ENCODE measurements at places on chromosomes 6 and 20.

DNA sequence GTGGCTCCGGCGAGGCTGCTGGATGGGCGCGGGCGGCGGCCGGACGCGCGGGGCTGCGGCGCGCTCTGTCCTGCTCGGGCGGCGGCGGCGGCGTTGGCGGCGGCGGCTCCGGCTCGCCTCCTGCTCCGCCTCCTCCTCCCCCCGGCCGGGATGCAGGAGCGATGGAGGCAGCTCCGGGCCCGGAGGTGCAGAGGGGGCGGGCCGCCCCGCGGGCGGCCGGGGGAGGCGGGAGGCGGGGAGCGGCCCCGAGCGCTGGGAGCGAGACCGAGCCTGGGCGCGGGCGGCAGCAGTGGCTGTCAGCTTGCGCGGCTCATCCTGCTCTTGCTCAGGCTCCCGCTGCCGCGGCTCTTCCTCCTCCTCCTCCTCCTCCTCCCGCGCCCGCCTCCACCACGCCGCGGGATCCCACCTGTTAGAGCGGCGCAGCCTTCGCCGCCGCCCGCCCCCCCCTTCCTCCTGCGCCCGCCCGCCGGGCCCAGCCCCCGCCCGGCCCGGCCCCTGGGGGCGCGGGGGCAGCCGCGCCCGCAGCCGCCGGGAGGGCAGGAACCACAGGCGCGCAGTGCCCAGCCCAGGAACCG, at the start of gene NOL4L:
NOL4L (minus strand) TSS at position 323 of the 575 bp plus-strand sequence. CDS start 443 bp downstream, outside the sequence.
- no peak for DNase-seq

GRCh38 chr6:168996356-168996625, 257.4 kb downstream of the THBS2 start:
- DNase-seq: no peak

DNA sequence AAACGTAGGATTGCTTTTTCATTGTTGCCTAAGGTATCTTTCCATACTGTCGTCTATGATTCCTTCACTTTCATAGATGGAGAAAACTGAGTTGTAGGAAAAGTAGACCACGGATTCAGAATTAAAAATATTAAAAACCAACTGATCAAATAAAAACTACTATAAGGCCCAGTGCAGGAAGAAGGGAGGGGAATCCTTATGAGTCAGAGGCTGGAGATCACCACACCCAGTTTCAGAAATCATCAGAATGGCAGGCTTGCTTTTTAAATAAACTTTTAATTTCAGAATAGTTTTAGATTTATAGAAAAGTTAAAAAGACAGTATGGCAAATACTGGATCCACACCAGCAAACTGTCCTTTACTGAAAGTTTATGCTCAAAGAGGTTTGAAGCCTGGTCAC, 32.0 kb upstream of the POPDC3 start:
- DNase-seq: no peak

DNA sequence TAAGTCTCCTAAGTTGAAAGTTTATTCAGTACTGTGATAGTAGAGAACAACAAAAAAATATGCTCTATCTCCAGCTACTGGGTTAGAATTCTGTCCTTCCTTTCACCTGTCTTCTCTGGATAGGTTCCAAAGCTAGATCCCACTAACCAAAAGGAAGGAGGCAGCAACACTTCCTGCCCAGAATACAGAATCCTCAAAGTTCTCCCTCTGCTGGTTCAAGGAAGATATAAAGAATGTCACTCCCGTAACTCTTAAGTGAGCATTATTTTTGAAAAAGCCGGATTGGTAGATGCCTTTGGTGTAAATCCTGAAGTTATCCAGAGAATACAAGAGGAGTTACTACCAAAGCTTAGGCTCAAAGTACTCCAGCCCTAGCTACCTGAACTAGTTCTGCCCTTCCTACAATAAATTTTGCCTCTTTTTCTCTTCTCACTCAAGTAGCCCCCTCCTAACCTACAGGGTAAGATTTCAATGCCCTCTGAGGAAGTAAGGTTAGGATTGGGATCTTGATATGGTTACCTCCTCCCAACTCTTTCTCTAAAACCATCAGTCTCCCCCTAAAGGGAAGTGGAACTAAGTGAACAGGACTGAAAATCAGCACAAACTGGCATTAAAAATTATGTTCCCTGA, 26.0 kb upstream of the CRIP3 start:
- peak; percentile 38 for DNase-seq

DNA sequence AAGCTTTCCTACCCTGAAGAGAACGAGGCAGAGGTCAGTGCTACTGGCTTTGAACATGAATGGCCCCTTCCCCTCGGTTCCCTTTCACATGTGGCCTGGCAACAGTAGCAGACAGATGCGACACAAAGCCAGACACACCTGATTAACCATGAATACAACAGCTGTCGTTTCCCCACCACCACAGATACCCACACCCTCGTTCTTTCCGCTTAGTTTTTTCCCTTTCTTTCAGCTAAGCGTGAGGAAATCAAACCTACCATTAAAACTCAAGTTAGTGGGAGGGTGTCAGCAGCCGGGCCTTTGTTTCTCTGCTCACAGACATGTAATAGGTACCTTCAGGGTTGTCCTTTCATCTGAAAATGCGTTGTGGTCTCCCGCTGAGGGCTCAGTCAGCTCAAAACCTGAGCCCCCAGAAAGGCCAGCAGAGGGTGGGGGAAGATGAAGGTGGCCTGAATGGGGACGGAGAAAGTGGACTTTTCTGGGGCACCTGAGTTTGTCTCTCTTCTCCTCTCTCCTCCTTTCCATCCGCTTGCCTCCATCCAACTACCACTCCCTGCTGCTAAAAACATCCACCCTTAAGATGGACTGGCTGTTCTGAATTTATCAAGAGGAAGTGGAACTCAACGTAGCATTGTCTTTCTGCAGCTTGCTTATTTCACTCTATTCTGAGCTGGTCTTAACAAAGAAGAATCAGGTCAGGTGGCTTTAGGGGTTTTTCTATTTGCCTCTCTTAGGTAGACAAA, 516.6 kb upstream of the JARID2 start:
- DNase-seq: peak; percentile 83

- peak; percentile 6 for DNase-seq
Observed at GRCh38 chr6:24603241-24603640, 42.8 kb downstream of the KIAA0319 start.

DNA sequence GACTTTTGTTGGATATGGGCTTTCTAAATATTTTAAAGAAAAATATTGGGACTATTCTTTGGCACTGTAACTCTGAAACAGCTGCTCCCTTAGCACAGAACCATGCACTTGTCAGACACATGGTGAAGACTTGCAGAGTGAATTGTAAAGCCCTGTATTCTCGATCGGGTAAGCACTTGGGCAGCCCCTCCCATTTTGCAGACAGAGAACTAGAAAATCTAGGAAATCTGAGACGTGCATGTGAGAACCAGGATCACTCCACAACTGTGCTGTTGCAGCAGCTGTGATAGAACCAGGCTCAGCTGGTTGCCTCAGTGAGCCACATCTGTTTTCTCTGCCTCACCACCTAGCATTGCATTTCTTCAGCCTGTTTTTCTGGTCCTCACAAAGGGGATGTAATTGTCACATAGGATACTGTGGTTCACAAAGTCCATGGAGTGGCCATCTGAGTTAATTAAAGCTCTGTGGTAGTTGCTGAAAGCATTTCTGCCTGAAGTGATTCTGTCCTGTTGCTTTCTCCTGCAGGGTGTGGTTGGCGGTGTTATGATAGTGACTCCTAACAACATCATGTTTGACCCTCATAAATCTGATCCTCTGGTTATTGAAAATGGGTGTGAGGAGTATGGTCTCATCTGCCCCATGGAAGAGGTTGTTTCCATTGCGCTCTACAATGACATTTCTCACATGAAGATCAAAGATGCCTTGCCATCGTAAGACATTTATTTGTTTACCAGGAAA, 71.8 kb upstream of the HINT3 start:
- DNase-seq: no peak

GRCh38 chr6:114096561-114097172, 125.7 kb upstream of the HDAC2 start:
- DNase-seq: peak; percentile 17

GRCh38 chr6:114559419-114559818, 216.6 kb upstream of the HS3ST5 start:
- DNase-seq: no peak

DNA sequence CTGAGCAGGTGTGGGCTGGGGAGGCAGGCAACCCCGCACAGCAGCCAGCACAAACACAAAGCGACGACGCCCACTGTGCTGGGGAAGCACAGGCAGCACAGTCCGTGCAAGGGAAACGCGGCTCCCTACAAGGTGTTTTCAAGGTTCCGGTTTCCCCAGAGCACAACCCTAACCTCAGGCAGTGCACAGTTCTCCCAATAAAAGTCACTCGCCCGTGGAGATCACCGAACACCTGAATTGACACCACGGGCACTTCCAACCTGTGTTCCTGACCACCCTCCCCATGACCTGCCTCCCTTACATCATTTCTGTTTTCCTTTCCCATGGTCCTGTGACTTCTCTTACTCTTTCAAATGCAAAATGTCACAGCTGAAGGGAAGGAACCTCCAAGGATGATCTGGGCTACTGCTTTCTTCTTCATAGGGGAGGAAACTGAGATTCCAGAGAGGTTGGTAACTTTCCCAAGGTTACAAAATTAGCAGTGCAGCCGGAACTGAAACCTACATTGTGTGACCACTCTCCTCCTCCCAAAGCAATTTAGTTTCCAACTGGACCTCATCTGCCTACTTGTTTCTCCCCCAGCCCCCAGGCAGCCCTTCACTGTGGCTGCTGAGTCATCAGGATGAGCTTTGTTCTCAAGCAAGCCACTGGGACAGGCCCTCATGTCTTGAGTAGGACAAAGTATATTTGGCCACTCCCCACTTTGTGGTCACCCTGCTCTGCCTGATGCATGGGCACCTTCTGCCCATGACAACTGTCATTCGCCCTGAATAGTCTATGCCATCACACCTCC, 125.3 kb downstream of the ATXN1 start:
- peak; percentile 97 for DNase-seq

- DNase-seq: peak; percentile 98
Observed at GRCh38 chr20:52941808-52942207, 30.4 kb upstream of the TSHZ2 start.

GRCh38 chr20:45011108-45011526, 44.8 kb downstream of the STK4 start:
- DNase-seq: peak; percentile 32

- DNase-seq: no peak
Observed at GRCh38 chr6:16399158-16399557, 160.8 kb downstream of the GMPR start.

DNA sequence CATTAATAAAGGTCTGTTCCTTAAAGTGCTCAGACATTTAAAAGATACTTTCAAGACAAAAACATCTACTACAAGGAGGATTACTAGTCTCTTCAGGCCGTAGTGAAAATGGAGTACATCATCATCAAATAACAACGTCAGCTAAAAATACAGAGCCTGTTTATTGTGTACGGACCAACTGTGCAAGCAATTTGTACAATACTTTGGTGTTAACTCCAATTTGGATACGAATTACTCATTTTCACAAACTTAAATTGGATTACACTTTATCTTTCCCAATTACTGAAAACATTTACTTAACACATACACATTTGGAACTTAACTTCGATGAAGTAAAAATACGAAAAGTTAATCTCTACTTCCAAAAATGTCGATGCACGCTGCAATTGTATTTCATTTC, 802 bp downstream of the CYP39A1 start:
- DNase-seq: no peak

Data from MV-4-11 (cell line).